Ovary (tissue), 10 donors: ENCODE measurements at places on chromosomes 6 and 20. TPM values are rescaled to one million over a fixed set of nuclear protein-coding genes. Genes with fewer than 3 reads are reported as not detected.

Gene CCHCR1
- polyA plus RNA-seq: 11.9 TPM

Gene PRL
- polyA plus RNA-seq: 0.58 TPM

Gene C6orf132
- polyA plus RNA-seq: 0.34 TPM

Gene EPHA7
- polyA plus RNA-seq: 1.0 TPM

Gene SIRPD
- polyA plus RNA-seq: not detected

Gene MLN
- not detected for polyA plus RNA-seq

Gene HTR1E
- polyA plus RNA-seq: 1.1 TPM

Gene MYH7B
- polyA plus RNA-seq: 2.3 TPM
